ENCODE measurements at places on chromosomes 3 and 15.

DNA sequence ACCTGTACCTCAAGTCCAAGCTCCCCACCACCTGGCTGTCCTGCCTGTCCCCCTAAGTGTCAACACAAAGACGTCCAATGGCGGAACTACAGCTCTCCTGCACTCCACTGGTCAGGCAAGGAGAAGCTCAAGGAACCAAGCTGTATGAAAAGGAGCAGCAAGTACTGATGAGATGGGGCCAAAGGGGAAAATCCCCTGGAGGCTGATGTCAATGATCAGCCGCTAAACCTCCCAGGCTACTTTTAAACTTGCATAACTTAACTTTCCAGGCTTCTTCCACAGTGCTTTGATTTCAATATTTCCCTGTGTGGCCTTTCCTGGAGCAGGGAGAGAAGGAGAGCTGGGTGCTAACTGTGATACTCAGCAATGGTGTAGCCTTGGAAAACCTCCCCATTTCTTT lies 35.0 kb downstream of the TM4SF4 start:
- no peak for DNase-seq

DNA sequence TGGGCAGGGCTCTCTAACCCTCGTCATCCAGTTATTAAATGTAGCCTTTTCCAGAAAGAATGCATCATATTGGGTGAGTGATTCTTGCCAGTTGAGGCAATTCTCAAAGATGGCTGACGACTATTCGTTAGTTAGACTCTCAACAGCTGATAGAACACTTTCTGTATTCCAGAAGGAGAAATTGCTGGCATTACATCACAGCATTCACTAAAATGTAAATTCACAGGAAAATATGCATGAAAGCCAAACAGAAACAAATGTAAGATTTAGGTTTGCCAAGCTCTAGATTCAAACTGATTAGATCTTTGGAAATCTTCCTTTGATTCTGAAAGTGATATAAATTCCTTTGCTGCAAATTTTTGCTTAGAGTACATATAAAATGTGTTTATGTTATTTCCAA lies 1501.0 kb downstream of the SI start:
- DNase-seq: no peak

- no peak for DNase-seq
These were observed 14.7 kb downstream of the EDEM1 start for GRCh38 chr3:5202222-5202621.

GRCh38 chr3:156535162-156535627 lies 19.7 kb downstream of the SSR3 start:
- DNase-seq: no peak

DNA sequence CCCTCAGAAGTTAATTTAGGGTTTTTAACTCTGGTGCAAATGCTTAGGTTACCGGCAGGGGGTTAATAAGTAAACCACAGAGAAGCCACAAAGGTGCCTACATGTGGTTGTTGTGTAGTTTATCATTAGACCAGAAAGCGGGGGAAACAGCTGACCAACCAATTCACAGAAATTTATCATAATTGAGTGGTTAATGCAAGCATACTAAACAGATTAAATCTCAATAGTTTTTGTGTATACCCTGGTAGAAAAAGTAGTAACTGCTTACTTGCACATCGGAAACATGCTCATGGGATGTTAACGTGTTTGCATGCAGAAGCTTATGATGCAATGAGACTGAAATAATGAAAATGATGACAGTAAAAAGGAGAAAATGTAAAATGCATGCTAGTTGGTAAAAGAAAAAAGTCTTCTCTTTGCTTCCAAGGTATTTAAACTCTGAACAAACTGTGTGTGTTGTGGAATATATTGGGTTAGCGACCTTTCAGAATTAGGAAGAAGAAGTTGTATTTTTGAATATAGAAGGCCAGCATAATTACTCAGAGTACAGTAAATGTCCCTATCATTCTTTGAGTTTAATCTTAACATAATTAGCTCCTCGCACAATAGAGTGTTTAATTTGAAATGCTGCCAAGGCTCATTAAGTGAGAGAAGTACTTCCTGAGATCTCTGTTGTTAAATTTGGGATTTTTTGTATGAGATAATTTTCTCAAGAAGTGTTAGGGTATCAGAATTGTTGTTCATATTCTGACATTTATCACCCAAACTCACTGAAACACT lies 316.2 kb downstream of the PTPRG start:
- no peak for DNase-seq

DNA sequence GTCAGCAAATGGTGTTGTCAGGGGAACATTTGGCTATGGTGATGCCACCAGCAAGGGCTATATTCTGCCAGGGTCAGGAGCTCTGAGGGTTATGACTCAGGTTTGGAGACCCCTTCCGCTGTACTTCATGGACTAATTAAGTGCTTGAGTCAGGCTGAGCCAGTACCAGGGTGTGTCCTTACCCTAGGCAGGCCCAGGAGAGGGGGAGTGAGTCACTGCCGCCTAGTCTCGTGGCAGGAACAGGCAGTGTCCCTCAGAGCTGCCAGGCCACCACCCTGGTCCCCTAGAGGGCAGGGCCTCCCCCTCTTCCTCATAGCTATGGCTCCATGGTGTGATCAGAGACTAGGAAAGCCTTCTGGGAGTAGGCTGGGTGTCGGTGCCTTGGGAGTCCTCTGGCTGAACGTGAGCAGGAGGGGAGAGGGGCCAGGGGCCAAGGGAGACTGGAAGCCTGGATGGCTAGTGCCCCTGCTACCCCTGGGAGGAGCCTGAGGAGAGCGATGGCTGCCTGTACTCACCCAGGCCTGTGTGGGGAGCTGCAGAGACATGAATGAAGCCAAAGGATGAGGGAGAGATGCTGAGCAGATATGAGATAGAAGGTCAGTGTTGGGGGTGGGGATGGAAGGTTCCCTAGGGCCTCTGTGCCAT lies 10.6 kb downstream of the MAPKAPK3 start:
- no peak for DNase-seq

DNA sequence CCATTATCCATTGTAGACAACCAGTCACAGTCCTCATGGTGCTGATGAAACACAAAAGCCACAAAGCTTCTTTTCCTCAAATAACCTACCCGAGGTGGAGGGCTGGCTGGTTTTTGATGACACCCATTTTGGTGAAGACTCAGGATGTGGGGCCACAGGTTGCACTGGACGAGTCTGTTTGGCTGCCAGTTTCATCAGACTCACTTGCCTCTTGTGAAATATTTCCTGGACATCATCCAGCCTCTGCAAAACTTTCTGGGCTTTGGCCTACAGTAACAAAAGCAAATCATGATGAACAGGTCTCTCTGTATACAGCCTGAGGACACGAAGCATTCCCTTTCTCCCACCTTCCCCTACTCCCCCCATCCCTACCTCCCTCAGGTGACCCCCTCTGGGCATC lies 42.2 kb downstream of the B3GNT5 start:
- DNase-seq: no peak

Data from CD4-positive, alpha-beta T cell treated with Interleukin-6 at 100 ng/mL for 8 hours (primary cell).